Activated naive CD8-positive, alpha-beta T cell treated with anti-CD3 and anti-CD28 coated beads for 36 hours (primary cell): ENCODE measurements at places on chromosomes 16 and 17.

DNA sequence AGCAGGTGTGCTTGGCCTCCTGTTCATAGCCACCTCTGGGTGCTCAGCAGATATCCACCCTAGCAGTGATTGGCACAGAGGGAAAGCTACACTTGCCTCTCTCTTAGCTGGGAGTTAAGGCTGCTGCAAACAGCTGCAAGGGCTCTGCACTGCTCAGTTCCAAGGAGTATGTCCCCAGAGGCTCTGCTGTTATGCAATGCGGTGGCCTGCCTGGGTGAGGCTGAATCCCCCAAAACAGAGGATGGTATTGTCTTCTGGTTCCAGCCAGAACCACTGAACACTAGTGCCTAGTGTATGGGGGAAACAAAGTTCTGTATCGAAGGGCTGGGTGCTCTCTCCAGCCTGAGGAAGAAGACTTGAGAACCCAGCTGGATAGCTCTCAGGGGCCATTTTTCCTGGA, 16.8 kb downstream of the TMEM94 start:
- no peak for DNase-seq

- no peak for DNase-seq
Observed at GRCh38 chr16:54846766-54847165, 83.9 kb upstream of the IRX5 start.

- no peak for DNase-seq
Observed at GRCh38 chr17:82874011-82874835, 34.4 kb upstream of the ZNF750 start.

DNA sequence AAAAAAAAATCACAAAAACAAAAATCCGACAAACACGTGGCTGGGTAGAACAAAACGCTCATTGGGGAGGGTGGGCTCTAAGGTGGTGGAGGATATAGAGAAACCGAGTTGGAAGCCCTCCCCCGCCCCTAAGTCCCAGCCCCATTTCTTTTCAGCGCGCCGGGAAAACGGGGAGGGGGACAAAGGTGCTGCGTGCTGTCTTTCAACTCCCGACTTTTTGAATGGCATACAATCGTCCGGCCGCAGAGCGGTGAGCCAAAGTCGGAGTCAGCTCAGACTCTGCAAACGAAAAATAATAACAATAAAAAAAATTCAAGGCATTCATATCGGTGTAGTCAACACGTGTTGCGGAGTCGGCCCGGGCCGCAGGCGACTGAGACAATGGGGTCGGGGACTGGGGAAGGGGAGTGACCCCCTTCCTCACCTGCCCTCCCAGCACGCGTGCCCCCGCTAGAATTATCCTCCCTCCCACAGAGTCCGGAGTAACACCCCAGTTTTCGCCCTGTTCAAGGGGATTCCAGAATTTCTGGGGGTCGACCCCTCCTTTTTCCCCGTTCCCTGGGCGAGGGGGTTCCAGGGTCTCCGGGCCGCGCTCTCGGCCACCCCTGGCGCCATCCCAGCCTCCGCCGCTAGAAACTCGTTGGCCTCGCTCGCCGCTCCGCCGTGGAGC, 1.7 kb upstream of the IGF2BP1 start:
- DNase-seq, result no peak

GRCh38 chr17:67401598-67402504, 24.8 kb downstream of the PITPNC1 start:
- DNase-seq, result no peak

DNA sequence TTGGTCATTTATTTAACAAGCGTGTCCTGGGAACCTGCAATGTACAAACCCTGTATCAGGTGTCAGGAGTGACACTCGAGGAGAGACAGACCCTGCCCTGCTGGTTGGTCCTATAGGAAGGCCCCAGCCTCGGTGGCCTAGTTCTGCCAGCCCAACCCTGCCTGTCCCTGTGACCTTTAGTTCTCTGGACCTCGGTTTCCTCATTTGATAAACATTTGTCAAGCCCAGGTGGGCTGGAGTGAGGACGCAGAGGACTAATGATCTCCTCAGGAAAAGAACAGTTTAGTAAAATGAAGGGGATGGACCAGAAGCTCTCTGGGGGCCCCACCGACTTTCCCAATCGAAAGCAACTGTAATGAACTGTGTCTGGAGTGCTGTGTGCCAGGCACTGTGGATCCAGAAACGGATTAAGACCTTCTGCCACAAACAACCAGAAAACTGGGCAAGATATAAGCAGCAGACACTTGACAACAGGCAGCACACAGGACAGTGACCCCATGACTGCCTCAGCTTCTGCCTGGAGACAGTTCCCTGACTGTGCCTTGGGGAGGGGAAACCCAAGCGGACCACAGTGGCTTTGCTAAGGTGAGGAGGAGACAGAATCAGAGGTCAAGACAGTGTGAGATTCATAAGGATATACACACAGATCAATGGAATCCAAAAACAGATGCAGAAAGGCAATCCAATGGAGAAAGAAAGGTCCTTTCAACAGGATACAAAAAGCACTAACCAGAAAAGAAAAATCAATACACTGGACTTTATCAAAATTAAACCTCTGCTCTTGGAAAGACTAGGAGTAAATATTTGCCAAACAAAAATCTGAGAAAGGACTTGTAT, 8.8 kb downstream of the PRCD start:
- no peak for DNase-seq

- DNase-seq, result no peak
Observed at GRCh38 chr17:77898521-77899434, 59.7 kb upstream of the TNRC6C start.

DNA sequence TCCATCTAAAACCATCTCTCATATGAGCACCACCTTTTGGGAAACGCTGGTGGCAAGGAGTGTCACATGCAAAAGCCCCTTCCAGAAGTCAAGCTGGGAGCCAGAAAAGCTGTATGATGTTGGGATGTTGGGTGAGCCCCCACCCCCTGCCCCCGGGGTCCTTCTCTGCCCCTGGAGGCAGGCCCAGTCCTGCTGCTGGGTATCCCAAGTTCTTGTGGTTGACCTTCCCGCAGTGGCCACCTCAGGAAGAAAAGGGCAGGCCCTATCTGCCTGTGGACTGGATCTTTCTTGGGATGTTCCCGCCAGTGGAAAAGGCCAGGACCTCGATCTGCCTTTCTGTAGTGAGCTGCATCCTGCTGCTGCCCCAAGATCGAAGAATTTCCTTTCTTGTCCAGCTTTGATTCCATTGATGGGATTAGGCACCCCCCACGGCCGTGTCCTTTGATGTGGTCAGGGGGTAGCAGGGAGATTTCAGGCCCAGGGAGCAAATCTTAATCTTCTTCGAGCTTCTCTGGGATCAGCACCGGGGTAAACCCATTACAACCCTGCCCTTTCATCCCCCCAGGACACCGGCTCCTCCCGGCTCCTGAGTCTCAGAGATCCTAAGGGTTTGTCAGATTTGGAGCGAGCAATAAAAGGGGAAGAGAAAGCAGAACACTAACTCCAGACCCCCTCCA, 165.6 kb downstream of the RAB11FIP4 start:
- DNase-seq, result no peak

DNA sequence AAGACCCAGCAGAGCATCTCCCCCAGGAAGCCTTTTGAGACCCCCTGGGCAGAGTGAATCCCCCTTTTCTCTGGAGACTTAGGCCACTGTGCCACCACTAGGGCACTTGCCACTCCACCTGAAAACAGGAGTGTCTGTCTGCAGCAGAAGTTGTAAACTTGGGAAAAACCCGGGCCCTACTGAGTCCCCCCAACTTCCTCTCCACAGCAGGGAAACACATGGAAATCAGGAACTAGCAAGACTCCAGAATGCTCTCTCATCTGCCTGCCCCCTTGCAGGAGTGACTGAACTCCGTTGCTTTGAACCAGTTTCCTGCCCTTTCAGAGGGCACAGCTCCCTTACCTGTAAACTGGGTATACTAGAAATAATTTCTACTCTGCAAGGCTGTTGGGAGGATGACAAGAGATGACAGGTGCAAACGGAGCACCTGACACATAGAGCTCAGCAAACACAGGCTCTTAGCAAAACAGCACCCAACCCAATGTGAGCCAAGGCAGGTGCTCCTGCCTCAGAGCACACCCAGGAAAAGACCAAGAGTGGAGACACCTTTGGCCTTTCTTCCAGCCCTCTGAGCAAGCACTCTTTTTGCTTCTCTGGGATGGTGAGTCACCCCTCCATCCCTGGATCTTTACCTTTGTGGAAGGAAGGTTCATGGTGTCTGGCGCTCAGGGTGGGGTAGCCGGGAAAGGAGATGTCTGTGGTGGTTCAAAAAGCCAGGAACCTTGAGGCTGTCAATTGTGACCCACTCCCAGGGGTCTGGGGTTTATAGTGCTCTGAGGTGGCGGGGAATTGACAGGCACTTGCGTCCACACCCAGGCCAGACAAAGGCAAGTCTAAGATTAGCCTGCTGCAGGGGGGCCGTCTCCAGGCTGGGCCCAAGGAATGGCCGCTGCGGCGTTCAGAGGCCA, at the start of gene HCRT:
Gene HCRT, minus strand, starts transcription at position 740 of the 908 bp plus-strand sequence. Its CDS starts 87 bp downstream, at position 653.
- no peak for DNase-seq

- peak; percentile 36 for DNase-seq
Observed at GRCh38 chr16:8963010-8963820, 491 bp downstream of the USP7 start.

DNA sequence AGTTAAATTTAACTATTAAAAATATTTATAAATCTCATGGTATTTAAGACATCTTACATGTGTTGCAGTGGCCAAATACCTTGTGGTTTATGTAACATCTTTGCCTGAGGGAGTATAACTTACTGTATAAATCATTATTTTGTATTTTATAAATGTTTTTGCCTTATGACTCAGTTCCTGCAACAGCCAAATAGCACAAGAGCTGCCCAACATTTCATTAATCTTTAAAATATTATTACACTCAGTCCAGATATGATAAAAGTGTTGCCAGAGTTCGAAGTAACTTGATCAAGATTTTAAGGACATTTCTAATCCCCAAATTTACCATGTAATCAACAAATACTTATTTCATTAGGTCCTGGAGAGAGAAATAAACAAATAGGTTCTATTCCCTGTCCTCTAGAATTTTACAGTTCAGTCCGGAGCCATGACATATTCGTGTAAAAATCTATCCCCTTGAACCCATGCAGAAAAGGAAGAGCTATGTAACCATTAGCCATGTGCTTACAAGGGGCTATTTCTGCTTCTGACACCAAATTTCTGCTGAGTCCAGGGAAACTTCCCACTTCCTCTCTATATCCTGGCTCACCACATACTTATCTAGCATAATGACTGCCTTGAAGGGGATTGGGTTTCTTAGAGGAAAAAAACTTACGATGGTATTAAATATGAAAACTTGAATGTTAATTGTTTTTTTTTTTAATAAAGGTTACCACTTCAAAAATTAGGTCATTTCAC, 44.0 kb downstream of the IRX6 start:
- DNase-seq, result no peak

GRCh38 chr17:62662855-62663254, 35.4 kb downstream of the MRC2 start:
- DNase-seq, result no peak

GRCh38 chr17:36135465-36135864, 31.8 kb downstream of the CCL4 start:
- DNase-seq, result no peak

DNA sequence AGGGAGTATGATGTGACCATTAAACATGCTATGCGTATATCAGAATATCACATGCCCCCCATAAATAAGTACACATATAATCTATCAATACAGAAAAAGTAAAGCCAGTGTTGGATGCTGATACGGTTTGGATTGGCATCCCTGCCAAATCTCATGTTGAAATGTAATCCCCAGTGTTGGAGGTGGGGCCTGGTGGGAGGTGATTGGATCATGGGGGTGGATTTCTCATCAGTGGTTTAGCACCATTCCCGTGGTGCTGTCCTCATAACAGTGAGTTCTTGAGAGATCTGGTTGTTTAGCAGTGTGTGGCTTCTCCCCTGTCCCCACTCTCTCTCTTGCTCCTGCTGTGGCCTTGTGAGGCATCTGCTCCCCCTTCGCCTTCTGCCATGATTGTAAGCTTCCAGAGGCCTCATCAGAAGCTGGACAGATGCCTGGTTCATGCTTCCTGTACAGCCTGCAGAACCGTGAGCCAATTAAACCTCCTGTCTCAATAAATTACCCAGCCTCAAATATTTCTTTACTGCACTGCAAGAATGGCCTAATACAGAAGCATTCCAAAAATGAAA, 88.9 kb downstream of the AATF start:
- no peak for DNase-seq

- DNase-seq, result no peak
Observed at GRCh38 chr16:49510654-49511305, 137.2 kb downstream of the C16orf78 start.

GRCh38 chr17:58536542-58536941, 22.1 kb upstream of the MTMR4 start:
- DNase-seq, result no peak

DNA sequence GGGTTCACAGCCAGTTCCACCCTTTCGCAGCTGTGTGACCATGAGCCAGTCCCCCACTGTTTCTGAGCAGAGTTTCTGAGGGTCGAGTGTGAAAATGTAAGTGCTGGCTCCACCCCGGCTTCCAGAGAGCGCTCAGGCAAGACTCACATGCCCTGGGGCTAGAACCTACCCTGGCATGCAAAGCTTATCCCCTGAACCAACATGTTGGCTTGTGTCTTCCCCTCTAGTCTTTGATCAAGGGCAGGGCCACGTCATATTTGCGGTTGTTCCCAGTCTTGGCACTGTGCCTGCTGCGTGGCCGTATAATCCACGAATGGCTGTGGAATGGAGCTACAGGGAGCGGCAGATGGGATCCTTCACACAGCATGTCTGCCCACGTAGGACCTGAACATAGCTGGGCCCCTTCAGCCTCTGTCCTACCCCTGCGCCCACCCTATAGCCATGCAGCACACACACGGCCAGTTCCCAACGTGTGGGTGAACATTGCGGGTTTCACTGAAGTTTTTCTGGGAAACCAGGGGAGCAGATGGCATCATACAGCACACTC, 84.8 kb downstream of the MRM1 start:
- no peak for DNase-seq

GRCh38 chr17:77072670-77073069, 68.1 kb upstream of the SEC14L1 start:
- DNase-seq, result no peak

DNA sequence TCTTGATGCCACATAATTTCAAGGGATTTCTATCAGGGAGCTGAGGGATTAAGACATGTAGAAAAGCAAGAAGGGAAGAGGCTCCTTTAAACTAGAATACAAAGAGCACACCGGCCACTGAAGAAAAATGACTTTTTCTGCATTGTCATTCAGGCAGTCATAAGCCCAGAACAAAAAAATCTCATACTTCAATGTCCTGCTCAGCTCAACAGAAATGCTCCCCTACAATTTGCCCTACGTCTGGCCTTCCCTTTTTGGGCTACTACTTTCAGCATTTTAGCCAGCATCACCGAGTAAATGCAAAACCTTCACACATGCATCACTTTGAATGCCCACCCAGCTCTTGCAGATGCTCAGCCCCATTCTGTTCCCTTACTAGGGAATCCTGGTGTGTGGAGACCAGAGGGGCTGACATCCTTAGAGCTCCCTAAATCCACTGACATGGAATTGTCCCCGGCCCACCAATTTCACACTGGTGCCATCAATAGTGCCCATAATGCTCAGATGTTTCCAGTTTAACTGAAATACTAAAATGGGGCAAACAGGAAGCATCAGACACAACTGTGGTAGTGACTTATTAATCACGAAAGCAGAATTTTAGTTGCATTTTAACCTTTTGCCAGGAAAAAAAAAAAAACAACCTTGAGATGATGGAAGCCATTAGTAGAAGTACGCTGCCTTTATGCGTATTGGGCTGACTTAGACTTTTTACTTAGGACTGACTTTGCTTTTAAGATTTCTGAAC, 2.7 kb downstream of the MAP3K14 start:
- no peak for DNase-seq

GRCh38 chr17:49587366-49588073, 11.8 kb downstream of the NXPH3 start:
- DNase-seq, result no peak
